Uterine smooth muscle cell (primary cell): ENCODE measurements at places on chromosomes 7 and 10. TPM values are rescaled to one million over a fixed set of nuclear protein-coding genes. Genes with fewer than 3 reads are reported as not detected.

Gene CYP3A4
- not detected in 2 replicates for total RNA-seq

Gene GPR37
- 1.5 and 2.0 TPM in 2 replicates for total RNA-seq

Gene MRPL43
- 49.4 and 63.5 TPM in 2 replicates for total RNA-seq

Gene CPA5
- total RNA-seq = not detected in 2 replicates

Gene LHFPL3
- total RNA-seq = 0.12 and 1.00 TPM in 2 replicates

Gene FOXI2
- not detected in 2 replicates for total RNA-seq

Gene ADD3
- 88.0 and 108 TPM in 2 replicates for total RNA-seq

Gene INSYN2A
- 0.11 and 0.25 TPM in 2 replicates for total RNA-seq

Gene GPC2
- total RNA-seq = 1.2 and 2.2 TPM in 2 replicates

Gene ZMIZ1
- total RNA-seq = 26.6 and 30.0 TPM in 2 replicates

Gene PUS7
- 15.1 and 23.9 TPM in 2 replicates for total RNA-seq

Gene PDE1C
- total RNA-seq = 0.12 and 0.33 TPM in 2 replicates

Gene SHTN1
- total RNA-seq = 1.4 and 1.8 TPM in 2 replicates

Gene BPGM
- 29.0 and 41.3 TPM in 2 replicates for total RNA-seq

Gene ZCWPW1
- total RNA-seq = 1.4 TPM in 2 replicates

Gene PCGF5
- 32.5 and 35.7 TPM in 2 replicates for total RNA-seq

Gene KIN
- total RNA-seq = 5.7 and 8.1 TPM in 2 replicates

Gene VAX1
- not detected in 2 replicates for total RNA-seq

Gene TFR2
- total RNA-seq = 0.33 and 0.37 TPM in 2 replicates
